ENCODE measurements at places on chromosomes 11 and 22.

DNA sequence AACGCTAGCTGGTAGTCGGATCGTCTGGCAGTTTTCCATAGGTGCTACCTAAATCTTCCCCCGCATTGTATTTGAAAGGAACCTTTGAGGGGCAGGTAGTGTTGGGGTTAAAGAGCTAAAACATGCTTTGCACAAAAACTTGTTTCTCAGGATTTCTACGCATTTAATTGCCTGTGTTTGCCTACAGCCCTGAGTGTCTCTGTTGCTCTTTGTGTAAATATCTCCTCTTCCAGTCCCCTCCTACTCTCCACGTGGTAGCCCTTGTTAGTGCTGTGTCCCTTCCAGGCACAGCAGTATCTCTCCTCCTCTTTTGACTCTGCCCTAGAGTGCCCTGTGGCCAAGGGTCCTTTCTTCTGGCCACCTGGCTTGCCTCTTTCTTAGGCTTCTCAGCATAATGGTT, 81.7 kb downstream of the BARX2 start:
- no peak for DNase-seq

DNA sequence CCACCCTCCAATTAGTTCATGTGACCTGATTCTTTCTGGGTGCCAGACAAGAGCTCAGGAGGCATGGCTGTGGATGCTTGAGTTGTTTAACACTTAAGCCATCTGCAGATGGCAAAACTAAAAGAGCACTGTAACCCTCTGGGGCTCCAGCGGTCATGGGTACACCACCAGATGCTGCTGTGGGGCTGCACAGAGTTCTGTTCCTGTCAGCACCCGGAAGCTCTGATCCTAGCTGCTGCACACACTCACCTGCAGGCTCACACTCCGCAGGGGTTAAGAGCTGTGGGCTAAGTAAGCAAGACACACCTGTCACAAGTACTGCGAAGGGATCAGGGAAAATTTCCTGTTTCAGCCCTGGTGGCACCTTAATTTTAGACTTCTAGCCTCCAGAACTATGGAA, 307.8 kb downstream of the C11orf87 start:
- no peak for DNase-seq

GRCh38 chr11:74283580-74284180, 27.8 kb downstream of the P4HA3 start:
- no peak for DNase-seq

- no peak for DNase-seq
Measured at GRCh38 chr11:1918436-1919315, 827 bp upstream of the TNNT3 start.

Data from epithelial cell of proximal tubule (primary cell).